OCI-LY7 (cell line): ENCODE measurements at places on chromosomes 6 and 20. TPM values are rescaled to one million over a fixed set of nuclear protein-coding genes. Genes with fewer than 3 reads are reported as not detected.

- DNase-seq = no peak
Observed at GRCh38 chr6:79427721-79428120, 109.5 kb downstream of the LCA5 start.

GRCh38 chr6:168280899-168281245 is 38.7 kb downstream of the DACT2 start:
- no peak for DNase-seq

DNA sequence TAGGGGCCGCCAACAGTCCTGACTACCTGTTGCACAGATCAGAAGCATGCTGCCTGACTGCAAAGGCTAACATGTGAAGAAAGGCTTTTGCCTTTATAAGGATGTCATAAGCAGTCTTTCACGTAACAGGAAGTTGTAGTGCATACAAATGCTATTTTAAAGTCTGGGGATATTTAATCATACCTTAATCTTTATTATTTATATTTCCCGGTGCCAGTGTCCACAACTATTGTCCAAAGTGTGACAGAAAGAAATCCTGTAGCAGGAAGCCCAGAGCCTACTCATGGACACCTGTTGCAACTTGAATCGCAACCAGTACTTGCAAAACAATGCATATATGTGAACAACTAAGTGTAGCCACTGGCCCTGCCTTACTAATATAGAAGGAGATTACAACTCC is 235.8 kb downstream of the ALDH8A1 start:
- DNase-seq = no peak

DNA sequence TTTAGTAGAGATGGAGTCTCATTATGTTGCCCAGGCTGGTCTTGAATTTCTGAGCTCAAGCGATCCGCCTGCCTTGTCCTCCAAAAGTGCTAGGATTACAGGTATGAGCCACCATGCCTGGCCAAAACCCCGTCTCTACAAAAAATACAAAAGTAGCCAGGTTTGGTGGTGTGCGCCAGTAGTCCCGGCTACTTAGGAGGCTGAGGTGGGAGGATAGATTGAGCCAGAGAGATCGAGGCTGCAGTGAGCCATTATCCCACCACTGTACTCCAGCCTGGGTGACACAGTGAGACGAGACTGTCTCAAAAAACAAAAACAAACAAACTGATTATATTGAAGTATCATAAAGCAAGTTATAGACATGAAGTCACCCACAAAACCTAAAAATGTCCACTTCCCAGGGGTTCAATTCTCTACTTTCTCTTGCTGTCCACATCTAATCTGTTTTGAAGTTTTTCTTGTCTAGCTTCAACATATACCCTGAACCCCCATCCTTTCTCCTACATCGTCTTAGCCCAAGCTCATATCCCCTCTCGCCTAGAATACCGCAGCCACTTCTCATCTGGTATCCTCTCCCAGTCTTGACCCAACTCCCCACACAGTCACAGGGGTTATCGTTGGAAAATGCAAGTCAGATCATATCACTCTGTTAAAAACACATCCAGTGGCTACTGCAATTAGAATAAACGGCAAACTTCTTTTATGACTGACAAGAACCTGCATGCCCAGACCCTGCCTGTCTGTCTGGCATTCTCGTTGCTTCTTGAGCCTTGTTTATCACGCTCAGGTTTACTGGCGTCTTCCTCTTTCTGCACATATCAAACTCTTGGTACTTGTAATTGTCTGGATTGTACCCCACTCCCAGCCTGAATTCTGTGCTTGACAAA is 20.1 kb upstream of the NCOA3 start:
- peak; percentile 42 for DNase-seq

DNA sequence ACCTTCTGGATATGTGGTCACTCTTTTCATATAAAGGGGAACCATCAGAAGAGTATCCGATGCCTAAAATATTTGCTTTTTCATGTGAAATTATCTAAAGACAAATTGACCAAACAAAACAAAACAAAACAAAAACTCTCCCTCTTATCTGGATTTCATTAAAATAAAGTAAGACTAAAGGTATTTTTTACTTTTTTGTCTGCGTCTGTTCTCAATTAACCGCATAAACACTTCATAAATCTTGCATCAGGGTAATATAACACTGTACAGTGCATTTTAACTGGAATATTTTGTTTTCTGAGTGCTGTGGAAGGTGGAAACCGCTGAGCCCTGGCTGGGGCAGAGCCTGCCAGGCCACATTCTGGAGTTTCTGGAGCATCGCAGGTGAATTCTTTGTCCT is 234.1 kb upstream of the ZFP64 start:
- no peak for DNase-seq

DNA sequence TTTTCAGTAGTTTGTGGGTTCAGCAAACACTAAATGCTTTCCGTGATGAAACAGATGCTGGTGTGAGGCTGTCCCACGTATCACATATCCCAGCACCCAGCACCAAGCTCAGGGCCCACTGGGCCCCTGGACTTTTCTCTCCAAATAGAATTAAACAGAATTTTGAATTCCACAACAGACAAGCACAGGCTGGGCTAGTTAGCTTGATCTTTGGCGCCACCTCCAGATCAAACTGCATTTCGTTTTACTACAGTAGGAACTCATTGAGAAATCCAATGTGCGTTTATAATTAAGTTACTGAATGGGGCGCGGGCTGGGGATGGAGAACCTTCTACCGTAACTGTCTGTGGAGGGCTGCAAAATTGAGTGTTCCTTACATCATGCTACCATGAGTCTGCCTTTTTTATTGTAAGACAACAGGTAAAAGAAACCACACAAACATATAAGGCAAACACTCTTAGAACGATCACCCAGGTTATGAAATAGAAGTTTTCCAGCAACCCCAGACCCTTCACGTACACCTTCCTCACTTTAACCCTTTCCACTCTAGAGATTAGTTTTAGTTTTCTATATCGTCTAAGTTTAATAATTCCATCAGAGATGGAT is 107.8 kb downstream of the ZFP64 start:
- peak; percentile 64 for DNase-seq

DNA sequence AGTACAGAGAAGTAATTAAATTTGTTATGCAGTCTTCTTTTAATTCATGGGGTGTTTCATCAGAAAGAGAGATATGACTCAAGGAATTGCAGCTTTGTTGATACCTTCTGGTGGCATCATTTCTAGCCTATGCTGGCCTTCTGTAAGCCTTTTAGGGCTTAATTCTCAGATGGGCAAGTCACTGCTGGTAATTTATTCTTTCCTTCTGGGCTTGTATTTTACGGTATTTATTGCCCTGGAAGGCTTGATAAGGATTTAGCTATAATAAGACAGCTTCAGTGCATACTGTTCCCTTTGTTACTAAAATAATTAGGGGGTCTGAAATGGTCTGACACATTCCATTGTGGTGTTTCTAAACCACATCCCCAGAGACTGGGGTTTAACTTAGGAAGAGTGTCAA is 57.9 kb upstream of the EMILIN3 start:
- no peak for DNase-seq

- DNase-seq = no peak
Observed at GRCh38 chr6:52871621-52872020, 31.0 kb upstream of the GSTA5 start.

GRCh38 chr20:24566656-24567055 is 97.2 kb downstream of the SYNDIG1 start:
- DNase-seq = no peak

DNA sequence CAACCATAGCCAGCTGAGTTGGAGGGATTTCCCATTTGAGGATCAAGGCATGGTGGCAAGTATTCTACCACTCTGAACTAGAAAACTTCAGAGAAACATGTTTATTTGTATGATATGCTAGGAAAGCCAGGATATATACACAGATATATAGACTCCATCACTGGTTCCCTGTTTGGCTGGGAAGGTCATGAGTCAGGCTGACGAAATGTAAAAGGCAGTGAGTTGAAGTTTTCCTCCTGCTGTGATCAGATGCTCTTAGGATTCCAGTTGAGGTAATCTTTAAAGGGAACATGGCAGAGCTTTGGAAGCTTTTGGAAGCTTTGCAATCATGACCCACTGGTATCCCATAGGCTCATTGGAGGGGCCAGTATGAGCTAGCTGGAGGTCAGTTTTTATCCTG is 1369.1 kb downstream of the EPHA7 start:
- no peak for DNase-seq

GRCh38 chr20:35619196-35620095 is 3.8 kb downstream of the SPAG4 start:
- DNase-seq = peak; percentile 91

DNA sequence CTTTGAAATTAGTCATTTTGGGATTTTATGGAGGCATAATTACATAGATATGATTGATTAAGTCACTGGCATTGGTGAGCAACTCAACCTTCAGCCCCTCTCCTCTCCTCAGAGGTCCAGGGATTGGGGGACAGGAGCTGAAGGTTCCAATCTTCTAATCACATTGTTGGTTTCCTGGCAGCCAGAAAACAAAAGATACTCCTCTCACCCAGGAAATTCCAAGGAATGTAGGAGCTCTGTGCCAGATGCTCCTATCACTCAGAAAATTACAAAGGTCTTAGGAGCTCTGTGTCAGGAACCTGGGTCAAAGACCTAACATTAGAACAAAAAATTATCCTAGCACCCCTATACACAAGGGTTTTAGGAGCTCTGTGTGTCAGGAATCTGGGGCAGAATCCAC is 679.7 kb upstream of the ID4 start:
- DNase-seq = no peak

GRCh38 chr6:129748901-129749748 is 39.1 kb upstream of the ARHGAP18 start:
- no peak for DNase-seq

DNA sequence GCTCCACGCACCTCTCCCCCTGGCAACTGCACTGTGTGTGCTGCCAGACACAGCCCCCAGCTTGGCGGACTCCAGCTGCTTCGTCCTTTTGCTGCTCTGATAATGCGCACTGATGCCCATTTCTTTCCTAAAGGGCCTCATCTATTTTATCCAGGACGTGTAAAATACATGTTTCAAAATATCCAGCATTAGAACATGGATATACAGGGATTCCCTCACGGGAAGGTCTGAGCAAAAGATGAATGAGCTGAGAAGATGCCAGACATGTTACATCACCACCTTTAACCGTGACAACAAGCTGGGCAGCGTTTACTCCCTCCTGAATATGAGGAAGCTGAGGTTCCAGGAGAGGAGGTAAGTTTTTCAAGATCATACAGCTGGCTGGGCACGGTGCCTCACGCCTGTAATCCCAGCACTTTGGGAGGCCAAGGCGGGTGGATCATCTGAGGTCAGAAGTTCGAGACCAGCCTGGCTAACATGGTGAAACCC is 32.8 kb downstream of the TNXB start:
- DNase-seq = no peak

DNA sequence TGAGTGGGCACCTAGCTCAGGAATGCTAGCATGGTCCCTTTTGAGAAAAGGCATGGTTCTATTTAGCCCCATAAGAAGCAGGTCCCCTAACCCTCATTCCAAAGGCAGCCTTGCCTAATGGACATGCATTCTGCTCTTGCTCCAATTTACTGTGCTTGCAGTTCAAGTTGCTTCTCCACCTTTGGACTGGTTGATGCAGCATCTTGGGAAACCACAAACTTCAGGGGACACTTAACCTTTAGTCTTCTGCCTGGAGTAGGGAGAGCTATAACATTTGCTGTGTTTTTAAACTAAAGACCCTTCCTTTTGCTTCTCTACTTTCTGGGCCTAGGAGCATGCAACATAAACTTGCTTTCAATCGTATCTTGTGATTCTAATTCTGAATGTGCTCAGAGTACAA is 5.1 kb upstream of the PHF3 start:
- no peak for DNase-seq

- DNase-seq = no peak
Observed at GRCh38 chr6:104046426-104046825, 813.3 kb downstream of the HACE1 start.

DNA sequence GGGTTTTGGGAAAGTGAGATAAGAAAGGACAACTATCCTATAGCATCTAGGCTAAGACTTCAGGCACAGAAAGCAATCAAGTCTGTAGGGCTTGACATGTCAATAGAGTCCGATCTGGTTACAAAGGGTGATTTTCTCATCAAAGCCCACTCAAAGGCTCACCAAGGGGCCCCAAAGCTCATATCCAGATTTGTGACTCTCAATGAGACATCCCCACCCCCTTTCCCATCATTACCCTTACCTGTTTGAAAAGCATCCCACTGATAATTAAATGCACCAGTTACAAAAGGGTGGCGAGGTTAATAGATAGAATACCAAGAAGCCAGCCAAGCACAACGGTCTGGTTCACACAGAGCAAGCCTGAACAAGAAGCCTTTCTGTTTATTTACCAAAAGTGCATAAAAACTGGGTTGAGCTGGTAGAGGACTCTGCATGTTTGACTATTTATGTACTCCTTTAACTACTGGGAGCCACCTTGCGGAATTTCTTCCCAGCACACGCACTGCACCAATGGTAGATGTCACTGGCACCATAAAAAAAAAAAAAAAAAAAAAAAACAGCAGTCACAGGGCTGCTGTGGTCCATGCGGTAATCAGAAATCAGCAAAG is 6.1 kb downstream of the JAG1 start:
- DNase-seq = no peak

- no peak for DNase-seq
Observed at GRCh38 chr6:3019065-3019464, 19.4 kb downstream of the NQO2 start.

DNA sequence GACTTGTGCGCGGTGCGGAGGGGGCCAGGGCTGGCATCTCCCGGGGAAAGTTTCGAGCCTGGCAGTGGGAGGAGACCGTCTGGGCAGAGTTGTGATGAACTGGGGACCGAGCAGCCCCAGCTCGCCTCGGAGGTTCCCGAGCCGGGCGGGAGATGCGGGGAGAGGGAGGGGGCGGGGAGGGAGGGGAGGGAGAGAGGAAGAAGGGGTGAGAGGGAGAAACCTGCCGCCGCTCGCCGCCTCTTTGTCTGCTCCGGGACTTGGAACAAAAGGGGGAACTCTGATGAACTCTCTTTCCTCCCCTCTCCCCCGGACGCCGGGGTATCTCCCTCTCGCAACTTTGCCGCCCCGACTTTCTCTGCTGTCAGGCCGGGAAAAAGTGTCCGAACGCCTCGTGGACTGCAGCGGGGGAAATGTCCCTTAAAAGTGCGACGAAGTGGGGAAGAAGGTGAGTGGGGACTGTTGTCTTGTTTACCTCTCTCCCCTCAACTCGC is 72.7 kb downstream of the SOX4 start:
- DNase-seq = no peak

- DNase-seq = no peak
Observed at GRCh38 chr6:21993841-21994240, 303.0 kb downstream of the PRL start.

DNA sequence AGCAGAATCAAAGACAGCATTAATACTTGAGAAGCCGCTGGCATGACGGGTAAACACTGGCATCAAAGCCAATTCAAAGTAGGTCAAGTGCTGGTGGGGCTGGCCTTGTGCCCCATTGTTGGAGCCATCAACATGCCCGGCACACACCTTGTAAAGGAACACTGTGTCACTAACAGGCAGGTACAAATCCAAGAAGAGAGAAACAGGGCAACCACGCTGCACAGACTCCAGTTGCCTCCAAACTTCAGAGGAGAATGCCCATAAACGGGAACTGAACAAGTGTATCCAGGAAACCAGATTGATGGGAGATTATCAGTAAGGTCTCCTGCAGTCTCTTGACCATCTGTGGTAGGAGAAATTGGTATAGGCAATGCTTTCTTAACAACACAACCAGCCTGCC is 127.0 kb upstream of the STXBP5 start:
- DNase-seq = no peak

SLC32A1 gene
- not detected in 2 replicates for total RNA-seq

FAM210B gene
- 1.1 and 1.3 TPM in 2 replicates for total RNA-seq

BCKDHB gene
- total RNA-seq = 25.7 and 31.7 TPM in 2 replicates

PPP1R14C gene
- total RNA-seq = 1.3 and 1.8 TPM in 2 replicates

CENPW gene
- 62.2 and 76.9 TPM in 2 replicates for total RNA-seq

MUC21 gene
- total RNA-seq = not detected in 2 replicates

GMEB2 gene
- total RNA-seq = 15.0 and 15.6 TPM in 2 replicates

KCNK17 gene
- total RNA-seq = not detected in 2 replicates

NFATC2 gene
- total RNA-seq = 43.7 and 43.8 TPM in 2 replicates
